Foreskin melanocyte (primary cell): ENCODE measurements at places on chromosomes 5 and 9.

DNA sequence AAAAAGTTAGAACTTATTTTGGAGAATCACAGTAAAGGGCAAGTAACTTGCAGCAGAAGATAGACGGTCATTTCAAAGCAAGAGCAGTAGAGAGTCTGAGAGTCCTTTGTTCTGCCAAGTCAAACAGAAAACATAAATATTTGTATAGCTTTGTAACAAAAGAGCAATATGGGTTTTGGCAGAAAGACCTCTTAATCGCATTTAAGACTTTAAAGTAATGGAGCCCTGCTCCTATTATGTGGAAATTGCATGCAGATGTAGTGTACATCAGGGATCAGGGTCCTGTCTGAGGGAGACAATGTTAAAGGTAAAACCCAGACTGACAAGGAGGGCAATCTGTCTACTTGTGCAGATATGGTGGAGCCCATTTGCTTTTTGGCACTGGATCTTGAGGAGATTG, 87.2 kb downstream of the PGM5 start:
- no peak for DNase-seq

GRCh38 chr5:35195472-35195852, 34.8 kb downstream of the PRLR start:
- DNase-seq, result no peak

GRCh38 chr5:166349046-166349445, 1942.4 kb upstream of the WWC1 start:
- peak; percentile 95 for DNase-seq

DNA sequence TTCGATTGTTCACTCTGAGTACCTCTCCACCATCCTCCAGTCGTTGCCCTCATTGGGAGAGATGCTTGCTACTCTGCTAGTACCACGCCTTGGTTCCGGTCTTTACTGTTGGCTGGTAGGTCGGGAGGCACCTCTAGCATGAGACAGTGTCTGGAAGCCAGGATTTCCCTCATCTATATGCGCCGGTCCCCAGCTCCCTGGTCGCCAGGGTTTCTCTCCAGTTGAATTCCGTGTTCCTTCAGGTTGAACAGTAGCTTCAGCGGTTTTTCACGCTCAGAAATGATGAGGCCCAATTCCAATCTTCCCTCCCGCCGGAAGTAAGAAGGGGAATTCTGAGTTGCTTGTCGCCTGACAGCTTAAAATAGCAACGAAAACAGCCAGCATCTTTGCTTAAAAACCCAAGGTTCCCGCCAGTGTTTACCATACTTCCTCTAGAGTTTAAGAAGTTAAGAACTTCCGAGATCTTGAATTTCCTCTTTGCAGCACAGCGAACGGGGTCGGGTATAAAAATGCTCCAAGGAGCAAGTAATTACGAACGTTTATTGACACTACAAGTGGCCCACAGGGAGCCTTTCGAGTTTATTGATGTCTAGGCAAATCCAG, 1.3 kb upstream of the ST8SIA4 start:
- peak; percentile 5 for DNase-seq

GRCh38 chr9:136903041-136903554, 16.8 kb downstream of the TRAF2 start:
- no peak for DNase-seq

DNA sequence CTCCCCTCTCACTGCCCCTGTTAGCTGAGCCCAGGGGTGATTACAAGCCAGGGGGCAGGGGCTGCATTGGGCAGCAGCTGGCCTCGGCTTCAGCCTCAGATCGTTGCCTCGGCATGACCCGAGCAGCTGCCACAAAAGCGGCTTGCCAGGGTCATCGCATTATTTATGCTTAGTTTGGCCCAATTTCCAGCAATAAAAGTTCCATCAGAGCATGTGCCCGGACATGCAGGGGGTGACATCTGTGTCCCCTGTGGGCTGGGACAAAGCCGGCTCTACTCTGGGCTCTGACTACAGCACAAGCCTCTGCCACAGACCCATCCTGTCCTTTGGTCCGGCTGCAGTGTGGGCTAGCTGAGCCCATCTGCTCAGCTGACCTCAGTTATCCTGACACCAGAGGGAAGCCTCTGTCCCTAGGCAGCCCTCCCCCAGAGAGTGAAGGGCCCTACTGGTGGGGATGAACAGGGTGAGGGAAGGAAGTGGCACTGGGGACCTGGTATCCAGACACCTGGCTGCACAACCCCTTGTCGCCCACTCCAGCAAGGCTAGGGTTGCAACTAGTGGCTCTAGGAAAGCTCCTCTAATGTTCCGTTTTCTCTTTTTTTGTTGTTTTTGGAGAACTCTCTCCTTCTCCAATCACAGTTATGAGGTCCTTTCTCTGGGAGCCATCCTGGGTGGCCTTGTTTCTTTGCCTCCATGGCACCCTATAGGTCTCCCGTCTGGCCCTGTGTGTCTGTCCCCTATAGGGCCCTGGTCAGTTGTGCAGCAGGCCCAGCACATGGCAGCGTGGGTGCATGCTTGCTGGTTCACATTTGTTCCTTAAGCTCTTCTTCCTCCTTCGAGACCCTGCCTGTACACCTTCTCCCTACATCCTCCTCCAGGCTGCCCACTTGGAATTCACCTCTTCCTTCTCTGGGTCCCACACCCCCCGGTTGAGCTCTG, 13.3 kb upstream of the GADD45G start:
- DNase-seq, result no peak

GRCh38 chr5:124139477-124139876, 607.0 kb downstream of the ZNF608 start:
- no peak for DNase-seq

DNA sequence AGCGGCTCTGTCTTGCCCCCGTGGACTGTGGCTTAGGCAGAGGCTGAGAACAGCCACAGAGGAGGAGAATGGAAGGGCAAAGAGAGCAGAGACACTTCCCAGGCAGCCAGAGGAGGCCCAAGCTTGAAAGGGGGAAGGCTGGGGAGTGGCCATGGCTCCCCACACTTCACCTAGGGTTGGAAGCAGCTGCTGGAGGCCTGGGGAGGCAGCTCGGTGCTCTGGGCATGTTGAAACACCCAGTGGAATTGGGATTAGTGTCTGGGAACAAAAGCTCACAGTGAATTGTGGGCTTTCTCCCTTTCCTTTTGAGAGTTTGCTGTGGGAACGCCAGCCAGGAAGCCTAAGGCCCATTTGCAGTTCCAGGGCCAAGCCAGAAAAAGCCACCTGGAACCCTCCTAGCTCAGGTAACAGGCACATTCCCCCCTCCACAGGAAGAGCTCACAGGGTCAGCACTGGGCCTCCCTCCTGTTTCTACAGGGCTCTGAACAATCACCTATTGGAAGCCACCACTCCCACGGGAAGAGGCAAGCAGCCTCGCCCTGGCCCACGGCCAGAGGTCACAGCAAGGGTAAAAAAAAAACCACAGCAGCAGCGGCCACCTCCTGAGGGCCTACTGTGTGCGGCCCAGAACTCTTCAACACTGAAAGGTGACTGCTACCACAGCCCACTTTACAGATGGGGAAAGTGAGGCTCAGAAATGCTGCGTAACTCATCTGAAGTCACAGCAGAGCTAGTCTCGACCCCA, 20.2 kb downstream of the EEIG1 start:
- no peak for DNase-seq

GRCh38 chr9:14170973-14171596, 142.9 kb downstream of the NFIB start:
- no peak for DNase-seq

- peak; percentile 63 for DNase-seq
These were observed at the start of gene GLRX for GRCh38 chr5:95822542-95823181. Gene GLRX, minus strand, starts transcription at chr5:95822726. Its CDS starts 64 bp downstream, at chr5:95822662.

GRCh38 chr5:149931992-149932436, 12.6 kb downstream of the PDE6A start:
- DNase-seq, result no peak

DNA sequence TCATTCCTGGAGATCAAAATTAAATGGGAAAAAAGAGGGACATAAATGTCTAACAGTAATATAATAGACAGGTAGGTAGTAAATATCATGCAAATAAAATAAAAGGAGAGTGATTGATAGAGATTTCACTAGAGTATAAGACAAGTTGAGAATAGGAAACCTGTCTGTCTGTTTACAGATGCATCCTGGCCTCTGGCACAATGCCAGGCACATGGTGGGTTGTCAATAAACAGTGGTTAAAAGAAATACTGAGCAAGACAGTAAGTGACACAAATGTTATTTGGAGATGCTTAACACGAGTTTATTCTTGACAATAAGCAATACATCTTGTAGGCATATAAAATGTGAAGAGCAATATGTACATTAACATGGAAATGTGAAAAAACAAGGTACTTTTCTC, 33.3 kb downstream of the RICTOR start:
- DNase-seq, result no peak

DNA sequence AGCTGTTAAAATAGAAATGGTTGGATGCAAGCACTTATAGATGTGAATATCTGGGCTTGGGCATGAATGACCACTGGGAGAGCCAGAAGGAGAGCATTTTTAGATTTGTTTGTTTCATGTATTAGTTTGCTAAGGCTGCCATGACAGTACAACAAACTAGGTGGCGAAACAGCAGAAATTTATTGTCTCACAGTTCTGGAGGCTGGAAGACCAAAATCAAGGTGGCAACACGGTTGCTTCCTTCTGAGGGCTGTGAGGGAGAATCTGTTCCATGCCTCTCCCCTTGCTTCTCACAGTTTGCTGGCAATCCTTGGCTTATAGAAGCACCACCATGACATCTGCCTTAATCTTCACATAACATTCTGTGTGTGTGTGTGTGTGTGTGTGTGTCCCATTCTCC, 20.2 kb upstream of the CDC23 start:
- DNase-seq, result no peak

DNA sequence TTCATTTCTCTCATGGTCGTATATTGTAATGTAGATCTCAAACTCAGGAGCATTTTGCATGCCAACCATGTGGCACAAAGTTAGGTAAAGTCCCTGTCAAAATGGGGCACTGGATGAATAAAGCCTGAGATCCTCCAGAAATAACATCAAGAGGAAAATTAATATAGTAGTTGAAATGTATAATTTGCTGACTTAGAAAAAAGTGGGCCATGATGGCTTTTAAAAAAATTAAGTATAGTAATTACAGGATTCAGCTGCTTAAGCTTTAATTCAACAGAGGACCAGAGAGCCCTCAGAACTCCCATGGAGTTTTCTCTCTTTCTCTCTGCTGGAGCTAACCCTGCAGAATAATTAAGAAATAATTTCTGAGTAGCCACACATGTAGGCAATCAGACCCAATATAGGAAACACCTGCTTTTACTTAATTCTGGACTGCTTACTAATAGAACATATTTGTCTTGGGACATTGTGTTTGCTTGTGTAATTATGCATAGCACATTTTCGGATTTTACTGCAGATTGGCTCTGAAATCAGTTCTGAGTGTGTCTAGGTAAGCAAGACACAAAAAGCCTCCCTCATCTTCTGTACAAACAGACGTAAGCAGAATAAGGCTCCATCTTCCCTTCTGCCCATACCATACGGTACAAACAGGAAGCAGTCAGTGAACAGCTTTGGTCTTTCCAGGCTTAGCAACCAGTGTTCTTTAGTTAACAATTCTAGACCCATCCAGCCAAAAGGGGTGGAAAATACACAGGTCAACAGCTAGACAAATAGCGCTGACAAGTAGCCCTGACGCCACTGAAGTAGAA, 26.5 kb upstream of the PCSK1 start:
- no peak for DNase-seq

DNA sequence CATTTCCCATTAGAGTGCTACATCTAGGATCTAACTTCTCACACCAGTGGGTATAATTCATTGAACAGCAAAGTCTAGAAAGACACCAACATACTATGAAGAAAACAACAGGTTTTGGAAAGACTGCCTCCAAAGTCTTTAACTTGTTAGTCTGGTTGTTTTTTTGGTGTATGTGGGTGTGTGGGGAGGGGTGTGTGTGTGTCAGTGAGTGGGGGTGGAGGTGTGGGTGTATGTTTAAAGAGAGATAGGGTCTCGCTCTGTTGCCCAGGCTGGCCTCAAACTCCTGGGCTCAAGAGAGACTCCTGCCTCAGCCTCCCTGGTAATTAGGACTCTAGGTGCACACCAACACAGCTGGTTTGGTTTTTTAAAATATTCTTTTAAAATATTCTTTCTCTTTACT, 59.7 kb downstream of the AP3B1 start:
- DNase-seq, result no peak

GRCh38 chr9:90219548-90220118, 423.0 kb downstream of the DIRAS2 start:
- DNase-seq, result no peak

GRCh38 chr5:34844106-34844505, 5.1 kb downstream of the TTC23L start:
- DNase-seq, result no peak

GRCh38 chr9:126417043-126417442, 90.4 kb downstream of the MVB12B start:
- no peak for DNase-seq

- no peak for DNase-seq
These were observed 217.1 kb downstream of the PJA2 start for GRCh38 chr5:109192555-109193281.

GRCh38 chr5:172144291-172144815, 43.7 kb downstream of the STK10 start:
- DNase-seq, result peak; percentile 97

DNA sequence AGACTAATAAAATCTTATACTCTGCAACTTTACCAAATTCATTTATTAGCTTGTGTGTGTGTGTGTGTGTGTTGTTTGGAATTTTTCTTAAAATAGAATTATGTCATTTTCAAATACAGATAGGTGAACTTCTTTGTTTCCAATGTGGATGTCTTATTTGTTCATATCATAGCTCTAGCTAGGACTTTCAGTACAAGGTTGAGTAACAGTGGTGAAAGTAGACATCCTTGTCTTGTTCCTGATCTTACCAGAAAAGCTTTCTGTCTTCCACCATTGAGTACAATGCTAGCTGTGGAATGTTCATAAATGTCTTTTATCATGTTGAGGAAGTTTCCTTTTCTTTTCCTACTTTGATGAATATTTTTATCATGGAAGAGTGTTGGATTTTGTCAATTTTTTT, 74.8 kb downstream of the CCDC192 start:
- no peak for DNase-seq

DNA sequence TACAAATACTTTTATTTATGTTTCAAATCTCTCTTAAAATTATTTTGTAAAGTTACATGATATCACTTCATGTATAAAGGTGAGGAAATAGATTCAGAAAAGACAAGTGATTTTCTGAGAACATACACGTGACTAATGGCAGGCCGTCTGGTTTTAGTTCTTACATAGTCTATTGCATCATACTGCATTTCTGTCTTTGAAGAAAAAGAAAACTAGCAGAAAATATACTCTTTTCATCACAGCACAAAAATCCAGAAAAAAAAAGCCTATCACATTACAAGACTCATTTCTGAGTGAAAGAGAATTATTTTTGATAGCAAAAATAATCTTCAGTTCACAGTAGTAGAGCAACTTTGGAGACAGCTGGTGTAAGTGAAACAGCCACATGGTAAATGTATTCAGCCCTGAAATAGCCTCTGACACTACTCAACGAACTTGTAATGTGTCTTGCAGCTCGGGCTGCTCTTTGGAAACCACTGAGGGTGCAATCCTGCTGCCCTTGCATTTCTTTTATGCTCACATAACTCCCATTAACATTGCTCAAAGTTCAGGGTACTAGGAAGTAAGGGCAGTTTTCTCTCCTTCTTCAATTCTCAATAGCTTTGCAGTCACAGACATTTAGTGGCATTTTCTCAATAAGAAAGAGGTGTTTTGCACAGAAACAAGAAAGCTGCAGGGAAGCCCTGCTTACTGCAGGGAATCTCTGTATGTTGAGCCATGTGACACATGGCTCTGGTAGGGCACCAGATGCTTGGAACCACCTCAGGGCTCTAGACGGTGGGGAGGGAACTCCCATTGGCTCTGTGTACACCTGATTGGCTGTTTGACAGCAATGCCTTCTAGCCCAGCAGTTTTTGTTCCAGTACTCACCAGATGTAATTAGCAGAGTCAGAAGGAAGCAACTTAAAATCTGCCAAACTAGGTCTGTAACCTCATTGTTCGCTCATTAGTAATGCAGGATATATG, 845.3 kb upstream of the PTPRD start:
- peak; percentile 6 for DNase-seq

GRCh38 chr9:134585021-134585561, 56.5 kb upstream of the COL5A1 start:
- DNase-seq, result no peak
